ENCODE measurements at places on chromosomes 6 and 20.

DNA sequence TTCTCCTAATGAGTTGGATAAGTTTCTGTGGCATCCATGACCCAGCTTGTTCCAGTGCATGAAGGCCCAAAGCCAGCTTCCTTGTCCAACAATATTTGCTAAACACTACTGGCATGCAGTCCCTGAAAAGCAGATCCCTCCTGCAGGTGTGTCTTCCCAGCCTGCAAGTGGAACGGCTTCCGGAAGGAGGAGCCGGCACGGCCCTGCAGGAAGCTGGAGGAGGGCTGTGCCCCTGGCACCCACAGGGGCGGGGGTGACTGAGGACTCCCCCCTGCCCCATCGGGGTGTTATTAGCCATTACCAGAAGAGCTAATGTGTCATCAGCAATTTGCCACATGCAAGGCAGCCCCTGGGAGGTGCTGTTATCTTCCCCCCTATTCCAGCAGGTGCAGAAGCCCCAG, 27.4 kb downstream of the NPEPL1 start:
- DNase-seq, result no peak

- no peak for DNase-seq
These were observed 96.5 kb downstream of the SMOC2 start for GRCh38 chr6:168537540-168537884.

GRCh38 chr6:158387036-158387435, 74.8 kb downstream of the TULP4 start:
- no peak for DNase-seq

DNA sequence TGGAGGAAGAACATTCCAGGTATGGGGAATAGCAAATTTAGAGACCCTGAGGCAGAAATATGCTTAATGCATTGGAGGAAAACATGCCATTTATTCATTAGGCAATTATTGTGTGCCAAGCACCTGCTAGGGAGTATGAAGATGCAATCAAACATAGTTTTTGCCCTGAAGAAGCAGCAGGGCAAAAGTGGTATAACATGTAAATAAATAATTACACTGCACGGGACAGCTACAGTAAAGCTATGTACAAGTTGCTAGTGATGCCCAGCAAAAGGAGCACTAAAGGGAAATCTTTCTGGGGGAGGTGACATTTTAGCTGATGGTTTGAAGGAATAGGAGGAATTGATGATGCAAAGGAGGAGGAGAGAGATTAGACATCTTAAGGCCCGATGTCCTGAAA, 624 bp upstream of the TJAP1 start:
- no peak for DNase-seq

GRCh38 chr6:137728386-137729349, 138.4 kb upstream of the TNFAIP3 start:
- DNase-seq, result no peak

DNA sequence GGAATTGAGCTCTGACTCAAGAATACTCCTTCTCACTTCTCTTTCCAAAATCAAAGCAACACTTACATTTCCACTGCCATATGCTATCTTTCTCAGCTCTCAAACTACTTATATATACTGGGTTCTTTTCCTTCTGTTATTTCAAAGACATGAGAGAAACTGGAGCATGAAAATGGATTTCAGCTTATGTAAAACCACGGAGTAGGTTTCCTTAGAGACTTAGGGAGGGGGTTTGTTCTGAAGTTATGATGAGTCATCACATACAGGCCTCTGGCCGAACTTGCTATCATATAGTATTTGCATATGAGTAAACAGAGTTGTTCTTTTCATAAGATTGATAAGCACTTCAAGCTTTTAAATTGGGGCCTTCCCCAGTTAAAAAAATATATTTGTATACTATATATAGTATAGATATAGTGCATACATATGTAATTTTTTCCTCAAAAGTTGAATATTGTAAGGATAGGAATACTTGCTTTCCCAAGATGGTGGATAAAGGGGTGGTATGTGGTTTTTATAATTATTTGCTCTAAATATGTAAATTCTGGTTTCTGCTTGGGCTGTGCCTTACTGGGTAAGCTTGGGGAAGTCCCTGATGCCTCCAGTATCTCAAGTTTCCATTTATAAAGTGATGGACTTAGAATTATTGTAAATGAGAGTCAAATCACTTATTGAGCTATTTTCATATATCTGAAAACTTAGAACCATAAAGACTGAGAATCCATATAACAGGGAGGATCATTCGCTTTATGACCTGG, 273.9 kb downstream of the RFPL4B start:
- DNase-seq, result no peak

GRCh38 chr6:99349171-99350141, at the start of gene FAXC:
Gene FAXC, minus strand, starts transcription at chr6:99349674. Its CDS starts 302 bp downstream, at chr6:99349372.
- no peak for DNase-seq
